ENCODE measurements at places on chromosomes 1 and 21.

DNA sequence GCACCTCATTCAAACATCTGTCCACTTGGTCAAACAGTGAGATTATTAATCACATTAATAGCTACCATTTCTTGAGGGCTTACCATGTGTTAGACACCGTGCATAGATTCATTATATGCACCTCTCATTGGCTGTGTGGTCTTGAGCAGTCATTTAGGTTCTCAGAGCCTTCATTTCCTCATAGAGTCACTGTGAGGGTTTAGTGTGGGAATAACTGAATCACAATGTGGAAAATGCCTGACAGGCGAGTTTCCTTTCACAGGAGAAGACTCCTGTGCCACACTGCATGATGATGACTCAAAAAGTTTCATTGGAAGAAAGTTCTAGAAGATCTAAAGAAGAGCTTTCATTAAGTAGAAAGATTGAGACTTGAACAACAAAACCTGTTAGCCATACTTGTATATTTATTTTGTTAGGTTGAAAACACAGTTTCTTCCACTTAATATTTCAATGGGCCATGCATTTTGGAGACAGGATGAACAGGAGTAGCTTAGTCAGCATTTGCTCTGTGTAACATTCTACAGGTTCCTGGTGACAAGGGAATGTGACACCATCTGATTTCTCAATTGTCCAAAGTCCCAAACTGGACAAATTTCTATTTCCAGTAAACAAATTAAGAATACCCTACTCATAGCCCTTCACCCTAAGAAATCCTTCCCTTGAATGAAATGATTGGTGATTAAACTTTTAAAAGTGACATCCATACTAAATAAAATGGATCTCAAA lies 45.7 kb downstream of the FYB2 start:
- DNase-seq, result no peak

DNA sequence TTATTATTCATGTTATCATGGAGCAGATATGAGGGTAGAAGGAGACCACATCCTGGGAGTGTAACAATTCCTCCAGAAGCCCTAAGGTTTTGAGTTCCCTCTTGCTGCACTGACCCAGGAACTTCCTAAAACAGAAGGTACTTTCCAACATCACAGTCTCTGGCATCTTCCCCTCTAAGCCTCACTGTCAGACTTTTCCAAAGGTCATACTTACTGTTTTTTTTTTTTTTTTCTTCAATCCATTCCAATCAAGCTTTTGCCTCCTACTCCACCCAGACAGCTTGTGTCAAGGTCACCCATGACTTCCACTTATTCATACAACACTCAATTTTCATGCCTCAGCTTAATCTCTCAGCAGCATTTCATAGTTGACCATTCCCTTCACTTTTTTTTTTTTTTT lies 18.4 kb upstream of the UQCRHL start:
- DNase-seq, result no peak

- DNase-seq, result no peak
Measured at GRCh38 chr1:20028125-20028524, 41.9 kb upstream of the PLA2G5 start.

- DNase-seq, result no peak
Measured at GRCh38 chr1:84721152-84721551, 30.9 kb upstream of the SSX2IP start.

GRCh38 chr1:26664802-26665201 lies 31.0 kb upstream of the ARID1A start:
- DNase-seq, result no peak

DNA sequence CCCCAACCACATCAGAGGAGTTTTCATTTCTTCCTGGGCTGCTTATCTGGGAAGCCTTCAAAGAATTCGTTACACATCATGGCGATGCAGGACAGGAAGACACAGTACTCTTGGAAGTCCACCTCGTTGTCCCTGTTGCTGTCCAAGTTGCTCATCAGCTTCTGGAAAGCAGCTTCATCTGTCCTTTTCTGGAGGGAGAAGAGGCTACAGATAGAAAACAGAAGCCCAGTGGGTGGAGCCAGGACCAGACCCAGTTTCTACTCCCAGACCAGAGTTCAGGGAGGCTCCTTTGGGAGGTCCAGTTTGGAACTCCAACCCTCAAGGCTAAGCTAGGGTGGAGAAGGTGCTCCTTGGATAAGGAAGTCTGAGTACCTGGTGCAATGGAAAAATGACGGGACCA lies 1.9 kb downstream of the S100A4 start:
- DNase-seq, result no peak
